ENCODE measurements at places on chromosomes 12 and 14.

DNA sequence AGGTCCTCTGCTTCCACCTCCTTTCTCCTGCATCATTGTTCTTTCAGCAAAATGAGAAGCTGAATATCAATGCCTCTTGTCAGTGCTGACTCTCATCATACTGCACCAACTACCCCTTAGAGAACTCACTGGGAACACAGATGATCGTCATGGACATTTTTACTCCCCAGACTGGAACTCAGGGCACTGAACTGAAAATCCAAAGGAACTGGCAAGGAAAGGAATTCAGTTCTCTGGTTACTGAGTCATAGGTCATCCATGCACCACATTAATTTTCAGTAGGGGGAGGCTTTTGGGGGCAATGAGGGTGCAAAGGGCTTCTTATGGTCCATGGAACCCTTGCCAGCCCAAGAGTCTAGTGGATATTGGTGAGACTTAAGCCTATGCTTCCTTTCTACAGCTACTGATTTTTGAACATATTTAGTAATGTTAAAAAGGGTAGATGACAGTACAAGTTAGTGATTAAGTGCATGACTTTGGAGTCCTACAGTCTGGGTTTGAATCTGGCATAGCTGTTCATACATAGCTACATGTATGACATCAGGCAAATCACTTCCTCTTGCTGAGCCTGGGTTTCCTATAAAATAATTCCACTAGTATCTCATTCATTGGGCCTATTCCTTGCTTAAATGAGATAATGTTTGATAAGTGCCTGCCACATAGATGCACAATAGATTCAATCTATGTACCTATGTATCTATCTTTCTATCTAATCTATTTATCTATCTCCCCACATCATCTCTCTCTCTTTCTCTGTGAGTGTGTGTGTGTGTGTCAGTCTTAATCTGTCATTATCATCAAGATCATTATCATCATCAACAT, 29.2 kb downstream of the BBS10 start:
- DNase-seq: no peak

- DNase-seq: no peak
Measured at GRCh38 chr12:30700216-30700900, 4.7 kb upstream of the IPO8 start.

DNA sequence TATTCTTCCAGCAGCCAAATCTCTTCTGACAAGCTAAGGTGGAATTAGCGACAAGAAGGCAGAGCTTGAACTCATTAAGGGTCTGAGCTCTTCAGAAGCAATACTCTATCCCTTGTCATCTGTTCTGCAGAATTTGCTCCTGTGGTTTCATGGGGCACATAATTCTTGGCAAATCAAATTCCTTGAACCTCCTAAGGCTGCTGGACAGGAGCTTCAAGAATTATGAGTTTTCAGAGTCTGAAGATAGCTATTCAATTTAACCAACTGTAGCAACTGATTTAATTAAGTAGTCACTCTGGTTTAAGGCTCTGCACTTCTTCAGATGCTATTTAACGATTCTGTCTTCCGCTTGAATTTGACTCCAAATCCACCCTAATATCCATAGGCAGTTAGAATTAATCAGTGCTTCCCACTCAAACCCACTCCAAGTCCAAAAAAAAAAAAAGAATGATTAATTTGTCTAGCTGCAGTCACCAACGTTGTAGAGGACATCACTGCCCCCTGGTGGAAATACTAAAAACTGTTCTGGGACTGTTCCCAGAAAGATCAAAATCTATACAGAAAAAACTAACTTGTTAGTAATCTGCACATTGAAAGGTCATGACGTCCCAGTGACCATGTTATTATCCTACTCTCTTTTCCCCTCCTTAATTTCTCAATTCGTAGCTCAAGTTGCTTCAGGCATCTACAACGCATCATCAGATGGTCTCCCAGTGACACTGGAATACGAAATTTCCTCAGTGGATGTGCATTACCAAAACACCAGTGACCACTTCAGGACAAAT, 169.9 kb downstream of the KIF21A start:
- DNase-seq: no peak

- no peak for DNase-seq
Measured at GRCh38 chr14:56280843-56281242, 162.6 kb downstream of the PELI2 start.

GRCh38 chr12:80162177-80162576, 62.8 kb downstream of the OTOGL start:
- DNase-seq: no peak

DNA sequence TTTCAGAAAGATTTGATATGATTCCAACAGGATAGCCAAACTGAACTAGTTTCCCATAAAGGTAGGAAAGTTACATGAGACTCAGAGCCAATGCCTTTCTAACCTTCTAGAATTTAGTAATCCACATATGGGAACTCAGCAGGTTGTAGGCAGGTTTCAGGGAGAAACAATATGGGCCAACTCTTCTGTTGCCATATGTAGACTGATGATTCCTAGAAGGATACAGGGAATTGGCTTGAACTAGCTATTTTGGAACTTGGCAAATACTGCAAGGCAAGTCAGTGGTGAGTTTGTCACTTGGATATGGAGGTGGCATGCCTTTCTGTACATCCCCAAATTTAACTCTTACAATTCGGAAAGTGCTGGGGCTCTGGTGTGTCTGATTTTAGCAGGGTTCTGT, 15.5 kb downstream of the SUDS3 start:
- DNase-seq: no peak

Measured in NCI-H1930 (cell line).